Urinary bladder (tissue), 4 donors: ENCODE measurements at places on chromosomes 3 and 15. TPM values are rescaled to one million over a fixed set of nuclear protein-coding genes. Genes with fewer than 3 reads are reported as not detected.

The IQCH gene
- total RNA-seq: 4.8 TPM

DNA sequence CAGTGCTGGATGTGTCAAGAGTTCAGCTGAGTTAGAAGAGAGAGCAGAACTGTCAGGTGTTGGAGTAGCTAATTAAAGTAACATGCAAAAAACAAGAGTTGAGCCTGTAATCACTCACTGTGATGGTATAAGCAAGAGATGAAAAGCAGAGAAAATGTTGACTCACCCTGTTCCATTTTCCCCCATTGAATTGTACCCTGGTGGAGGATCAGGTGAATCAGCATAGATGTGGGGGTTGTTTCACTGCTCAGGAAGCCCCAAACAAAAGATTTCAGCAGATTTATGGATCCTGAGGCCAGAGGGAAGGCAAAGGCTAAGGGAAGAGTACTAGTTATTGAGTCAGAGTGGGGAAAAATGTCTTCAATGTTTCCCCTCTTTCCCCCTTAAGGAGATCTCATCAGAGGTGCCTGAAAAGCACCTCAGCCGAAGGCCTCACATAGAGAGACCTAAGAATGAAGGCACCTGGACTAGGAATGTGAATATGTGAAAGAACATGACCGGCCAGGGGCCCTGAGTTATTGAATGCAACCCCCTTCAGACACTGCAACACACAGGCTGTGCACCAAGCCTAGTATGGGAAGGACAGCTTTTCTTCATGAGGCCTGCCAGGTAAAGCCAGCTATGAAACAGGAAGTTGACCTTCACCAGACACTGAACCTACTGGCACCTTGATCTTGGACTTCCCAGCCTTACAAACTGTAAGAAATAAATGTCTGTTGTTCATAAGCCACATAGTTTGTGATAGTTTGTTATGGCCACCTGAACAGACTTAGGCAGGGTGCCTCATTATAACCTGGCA, 90.1 kb downstream of the TMCO5A start:
- no peak for DNase-seq

DNA sequence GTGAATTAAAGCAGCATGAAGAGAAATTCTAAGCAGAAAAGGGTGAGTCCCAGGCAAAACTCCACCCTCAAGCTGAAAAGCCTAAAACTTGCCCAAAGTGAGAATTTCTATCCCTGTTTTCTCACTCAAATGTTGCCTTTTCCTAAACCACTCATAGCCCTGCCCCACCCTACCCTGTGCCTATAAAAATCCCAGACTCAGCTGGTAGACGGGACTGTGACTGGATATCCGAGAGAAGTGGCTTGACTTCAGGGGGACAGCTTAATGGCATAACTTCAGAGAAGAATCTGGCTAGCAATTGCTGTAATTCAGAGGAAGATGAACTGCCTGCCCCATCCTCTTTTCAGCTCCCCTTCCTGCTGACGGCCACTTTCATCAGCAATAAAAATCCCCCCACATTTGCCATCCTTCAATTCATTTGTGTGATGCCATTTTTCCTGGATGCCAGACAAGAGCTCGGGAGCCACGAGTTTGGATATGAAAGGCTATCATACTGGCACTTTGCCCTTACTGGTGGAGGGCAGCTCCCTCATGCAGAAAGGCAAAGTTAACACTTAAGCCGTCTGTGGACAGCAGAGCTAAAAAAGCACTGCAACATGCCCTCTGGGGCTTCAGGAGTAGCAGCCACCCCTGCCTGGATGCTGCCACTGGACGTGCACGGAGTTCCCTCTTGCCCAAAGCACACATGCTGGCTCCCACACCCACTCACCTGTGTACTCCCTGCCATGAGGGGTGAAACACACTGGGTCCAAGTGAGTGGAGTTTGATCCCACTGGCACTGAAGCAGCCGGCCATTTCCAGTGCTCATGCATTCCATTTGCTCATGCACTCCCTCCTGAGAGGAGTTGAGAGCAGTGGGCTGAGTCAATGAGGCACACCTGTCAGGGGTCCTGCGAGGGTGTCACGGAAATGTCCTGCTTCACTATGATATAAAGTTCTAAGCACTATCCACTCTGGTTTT, 670.6 kb downstream of the PLOD2 start:
- no peak for DNase-seq

DNA sequence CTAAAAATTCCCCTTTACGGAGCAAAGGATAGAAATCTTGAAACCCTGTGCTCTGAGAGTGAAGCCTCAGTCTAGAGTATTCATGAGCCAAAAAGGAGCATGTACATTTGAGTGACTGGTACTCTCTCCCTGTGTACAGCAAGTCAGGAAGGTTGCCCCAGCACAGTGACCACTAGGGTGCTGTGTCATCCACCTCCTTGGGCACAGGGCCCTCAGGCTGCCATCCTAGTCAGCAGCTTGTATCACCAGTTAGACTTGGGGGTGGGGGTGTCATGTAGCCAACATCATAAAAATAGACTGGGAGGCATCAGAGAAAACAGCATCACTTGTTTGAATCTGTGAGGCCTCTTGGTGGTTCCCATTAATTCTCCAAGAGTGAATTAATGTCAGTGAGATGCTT, 12.0 kb downstream of the NME9 start:
- DNase-seq: no peak

- DNase-seq: no peak
Measured at GRCh38 chr3:143001034-143001368, 369 bp upstream of the U2SURP start.

DNA sequence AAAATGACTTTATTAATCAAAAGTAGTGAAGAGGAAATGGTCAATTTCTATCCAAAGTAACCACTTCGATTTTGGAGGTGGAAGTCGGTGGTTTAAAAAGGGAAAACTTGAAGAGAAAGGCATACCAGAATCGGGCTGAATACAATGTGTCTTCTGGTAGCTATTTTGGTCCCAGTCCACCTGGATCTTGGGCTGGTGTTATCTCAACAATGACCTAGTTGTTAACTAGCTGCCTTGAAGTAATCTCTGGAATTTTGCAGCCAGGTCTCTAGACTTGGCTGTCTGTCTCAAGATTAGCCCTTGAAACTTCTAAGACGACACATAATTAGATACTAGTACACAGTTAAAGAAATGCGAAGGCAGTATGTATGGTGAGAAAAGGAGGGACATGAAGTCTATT, 409.8 kb downstream of the GRM7 start:
- no peak for DNase-seq
